Gastroesophageal sphincter (tissue), 4 donors: ENCODE measurements at places on chromosomes 12 and 14. TPM values are rescaled to one million over a fixed set of nuclear protein-coding genes. Genes with fewer than 3 reads are reported as not detected.

GRCh38 chr12:78698747-78699146 lies 165.8 kb upstream of the SYT1 start:
- no peak overlapping the region for H3K27ac ChIP-seq
- no peaks in the 10 kb centered on the region for H3K36me3 ChIP-seq
- no peaks in the 10 kb centered on the region for H3K4me1 ChIP-seq
- no peak for ATAC-seq
- no peak overlapping the region for H3K4me3 ChIP-seq

DNA sequence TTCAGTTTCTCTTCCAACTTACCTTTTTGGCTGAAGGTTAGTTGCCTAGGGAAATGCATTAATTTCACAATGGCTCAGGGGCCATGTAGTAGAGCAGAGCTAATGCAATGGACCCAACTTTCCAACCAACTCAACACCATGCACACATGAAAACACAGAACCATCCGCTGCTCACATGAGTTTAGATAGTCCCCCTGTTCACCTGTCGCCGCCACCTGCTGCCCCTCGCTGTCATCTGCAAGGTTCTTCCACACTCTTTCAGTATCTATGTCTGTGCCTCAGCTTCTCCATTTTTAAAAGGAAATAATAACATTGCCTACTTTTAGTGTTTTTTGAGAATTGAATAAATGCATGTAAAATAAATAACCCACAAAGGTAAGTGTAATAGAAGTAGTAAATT lies 585.6 kb downstream of the ETNK1 start:
- H3K27me3 ChIP-seq: no peaks in the 10 kb centered on the region
- H3K27ac ChIP-seq: no peak overlapping the region
- no peaks in the 10 kb centered on the region for H3K4me1 ChIP-seq
- no peak overlapping the region for H3K4me3 ChIP-seq
- ATAC-seq: no peak

SNX6 gene
- 110 TPM for total RNA-seq

DNA sequence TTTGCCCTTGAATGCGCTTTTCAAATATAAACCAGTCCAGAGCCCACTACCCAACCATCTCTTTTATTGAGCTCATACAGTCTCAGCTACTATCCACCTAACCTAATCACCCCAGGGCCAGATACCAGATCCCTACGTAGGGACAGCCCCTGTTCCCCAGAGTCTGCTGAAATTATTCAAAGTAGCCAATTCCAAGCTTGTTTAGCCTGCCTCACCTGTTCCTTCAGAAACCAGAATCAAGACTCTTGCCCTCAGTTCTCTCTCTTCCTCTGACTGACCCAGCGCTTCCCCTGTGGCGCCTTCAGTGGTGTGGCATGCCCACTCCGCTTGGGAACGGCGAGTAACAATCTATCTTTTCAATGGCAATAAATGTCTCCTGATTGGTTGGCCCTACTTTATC lies 18.8 kb downstream of the BMAL2 start:
- ATAC-seq: no peak
- H3K27me3 ChIP-seq: no peaks in the 10 kb centered on the region
- H3K27ac ChIP-seq: no peak overlapping the region
- H3K4me1 ChIP-seq: no peaks in the 10 kb centered on the region

- no peaks in the 10 kb centered on the region for H3K36me3 ChIP-seq
- no peak overlapping the region for H3K27ac ChIP-seq
Observed at GRCh38 chr12:100504804-100505203, 31.1 kb downstream of the NR1H4 start.

GRCh38 chr12:105107171-105107493 lies 399 bp upstream of the WASHC4 start:
- ATAC-seq: peak; percentile 54
- H3K36me3 ChIP-seq: no peaks in the 10 kb centered on the region
- H3K4me3 ChIP-seq: peak overlapping the region; percentile 91
- peak overlapping the region; percentile 99 for H3K27ac ChIP-seq
- H3K27me3 ChIP-seq: no peaks in the 10 kb centered on the region
- H3K4me1 ChIP-seq: peaks cover 8% of the 10 kb centered on the region

DNA sequence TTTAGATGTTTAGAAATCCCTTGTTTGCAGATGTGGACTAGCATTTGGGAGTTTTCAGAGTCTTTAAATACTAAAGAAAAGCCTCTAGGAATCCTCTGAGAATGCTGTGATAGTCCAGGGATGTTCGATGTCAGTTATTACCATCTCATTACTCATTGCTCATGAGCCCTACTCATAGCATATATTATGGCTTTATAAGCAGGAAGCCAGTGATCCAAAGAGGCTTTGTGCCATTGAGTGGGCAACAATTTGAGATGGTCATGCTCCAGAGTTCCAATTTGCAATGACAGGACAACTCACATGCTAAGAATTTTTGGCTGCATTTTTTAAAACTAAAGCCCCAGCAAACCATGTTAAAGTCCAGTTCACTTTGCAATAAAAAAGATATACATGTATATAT lies 163.0 kb downstream of the OTOGL start:
- no peak overlapping the region for H3K4me3 ChIP-seq
- no peak for ATAC-seq
- H3K27me3 ChIP-seq: no peaks in the 10 kb centered on the region
- H3K36me3 ChIP-seq: no peaks in the 10 kb centered on the region
- H3K27ac ChIP-seq: no peak overlapping the region
